ENCODE measurements at places on chromosomes 3 and 15. TPM values are rescaled to one million over a fixed set of nuclear protein-coding genes. Genes with fewer than 3 reads are reported as not detected.

Gene CCR3
- not detected for total RNA-seq

Gene HTR3E
- not detected for total RNA-seq

Gene CPNE9
- 0.41 TPM for total RNA-seq

Gene CYP1A2
- not detected for total RNA-seq

Gene UNC13C
- total RNA-seq = 18.8 TPM

Gene CILP
- 0.41 TPM for total RNA-seq

DNA sequence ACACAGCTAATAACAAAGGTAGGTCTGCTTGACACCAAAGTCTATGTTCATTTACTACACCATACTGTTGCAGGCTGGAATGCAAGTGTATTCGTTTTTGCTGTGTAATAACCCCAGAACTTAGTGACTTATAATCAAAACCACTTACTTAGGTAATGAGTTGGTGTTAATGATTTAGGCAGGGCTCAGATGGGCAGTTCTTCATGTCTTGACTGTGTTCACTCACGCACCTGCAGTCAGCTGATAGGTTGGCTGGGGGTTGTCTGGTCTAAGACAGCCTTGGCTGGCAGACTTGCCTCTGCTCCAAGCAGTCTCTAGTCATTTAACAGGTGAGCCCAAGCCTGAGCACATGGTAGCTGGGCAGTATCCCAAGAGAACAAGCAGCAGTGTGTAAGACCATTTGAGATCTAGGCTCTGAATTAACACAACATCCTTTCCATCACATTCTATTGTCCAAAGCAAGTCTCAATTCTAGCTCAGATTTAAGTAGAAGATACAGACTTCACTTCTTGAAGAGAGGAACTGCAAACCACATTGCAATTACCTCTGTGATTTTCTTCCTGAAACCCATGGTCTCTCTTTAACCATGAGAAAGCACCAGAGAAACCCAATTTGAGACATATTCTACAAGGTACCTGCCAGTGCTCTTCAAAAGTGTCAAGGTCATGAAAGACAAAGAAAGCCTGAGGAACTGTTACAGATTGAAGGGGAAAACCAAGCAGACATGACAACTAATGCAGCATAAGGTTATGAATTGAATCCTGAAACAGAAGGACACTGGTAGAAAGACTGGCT is 13.3 kb upstream of the DCLK3 start:
- DNase-seq = no peak

GRCh38 chr3:100993309-100993708 is at the start of gene ABI3BP:
Gene ABI3BP, minus strand, starts transcription at chr3:100993421. Its CDS starts 37 bp downstream, at chr3:100993384.
- peak; percentile 9 for DNase-seq

DNA sequence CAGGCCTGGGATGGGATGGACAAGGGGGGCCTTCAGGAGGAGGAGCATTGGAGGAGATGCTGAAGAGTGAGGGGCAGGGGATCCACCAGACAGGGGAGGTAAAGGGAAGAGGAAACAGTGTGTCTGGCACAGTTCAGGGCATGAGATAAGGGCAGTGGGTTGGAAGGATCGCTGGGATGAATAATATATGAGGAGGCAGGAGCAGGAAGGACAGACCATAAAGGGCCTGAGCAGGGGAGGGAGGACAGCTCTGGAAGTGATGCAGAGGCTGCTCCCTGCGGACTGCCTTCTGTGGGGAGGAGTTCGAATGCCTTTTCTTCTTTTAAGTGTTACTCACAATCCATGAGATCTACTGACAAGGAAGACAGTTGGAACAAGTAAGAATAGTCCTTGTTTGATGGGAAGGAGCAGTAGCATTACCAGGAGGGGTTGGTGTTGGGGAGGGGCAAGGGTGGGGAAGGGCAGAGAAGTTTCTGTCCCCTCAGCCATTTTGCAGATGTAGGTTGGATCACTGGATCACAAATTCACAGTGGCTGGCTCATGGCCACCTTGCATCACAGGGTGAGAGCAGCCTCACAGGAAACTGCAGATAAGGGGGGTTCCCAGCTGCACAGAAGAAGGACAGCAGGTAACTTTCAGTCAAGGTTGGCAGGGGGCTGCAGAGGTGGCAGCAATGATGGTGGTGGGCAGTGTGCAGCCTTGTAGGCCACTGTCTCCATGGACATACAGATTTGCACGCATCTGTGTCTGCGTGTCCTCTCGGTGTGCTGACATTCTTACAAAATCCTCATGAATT is 91.9 kb upstream of the SNRPN start:
- no peak for DNase-seq

DNA sequence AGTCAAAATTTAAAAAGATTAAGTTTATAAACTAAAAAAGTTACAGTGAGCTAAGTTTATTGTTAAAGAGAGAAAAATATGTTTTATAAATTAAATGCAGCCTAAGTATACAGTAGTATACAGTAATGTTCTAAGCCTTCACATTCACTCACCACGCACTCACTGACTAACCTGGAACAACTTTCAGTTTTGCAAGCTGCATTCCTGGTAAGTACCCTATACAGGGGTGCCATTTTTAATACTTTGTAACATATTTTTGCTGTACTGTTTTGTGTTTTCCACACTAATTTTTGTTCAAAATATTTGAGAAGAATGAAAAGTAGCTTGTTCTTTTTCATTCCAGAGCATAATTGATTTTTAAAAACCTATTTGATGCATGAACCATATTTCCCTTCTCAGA is 524.9 kb downstream of the RBMS3 start:
- no peak for DNase-seq

DNA sequence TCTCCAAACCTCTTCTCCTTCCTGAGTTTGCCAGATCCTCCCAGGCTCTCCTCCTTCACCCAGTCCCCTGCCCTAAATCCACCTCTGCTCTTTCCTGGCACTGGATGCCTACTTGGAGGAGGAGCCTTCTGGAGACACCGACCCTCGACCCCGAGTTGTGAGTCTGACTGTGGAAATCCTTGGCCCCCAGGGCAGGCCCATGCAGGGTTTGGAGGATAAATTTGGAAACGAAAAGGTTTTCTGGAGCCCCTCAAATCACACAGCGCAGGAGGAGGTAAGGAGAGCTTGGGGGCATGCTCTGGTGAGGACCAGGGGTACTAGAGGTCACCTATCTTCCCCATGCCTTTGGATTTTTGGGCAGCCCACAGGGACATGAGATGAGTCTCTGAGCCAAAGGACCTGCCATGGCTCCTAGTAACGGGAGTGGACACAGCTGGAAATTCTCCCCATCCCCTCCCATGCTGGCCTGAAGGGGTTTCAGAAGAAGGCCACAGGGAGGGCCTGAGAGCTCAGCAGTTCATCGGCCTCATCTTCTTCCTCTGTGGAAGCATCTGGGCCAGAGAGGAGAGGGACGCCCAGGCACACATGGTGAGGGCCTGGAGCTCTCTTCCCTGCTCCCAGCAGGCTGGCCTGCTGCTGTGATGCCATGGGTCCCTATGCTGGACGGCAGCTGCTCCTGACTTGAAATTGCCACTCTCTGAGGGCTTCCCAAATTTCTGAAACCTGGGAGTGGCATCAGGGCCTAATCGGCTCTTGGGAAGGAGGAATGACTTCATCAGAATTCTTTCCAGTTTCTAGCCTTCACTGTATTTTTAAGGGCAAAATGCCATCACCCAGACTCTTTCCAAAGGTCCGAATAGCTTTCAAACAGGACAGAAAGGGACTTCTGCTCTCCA is 68.6 kb upstream of the ITGA11 start:
- no peak for DNase-seq

- no peak for DNase-seq
Observed at GRCh38 chr3:87047852-87048251, 56.9 kb upstream of the VGLL3 start.

- no peak for DNase-seq
Observed at GRCh38 chr15:31366169-31366734, 39.6 kb downstream of the KLF13 start.

DNA sequence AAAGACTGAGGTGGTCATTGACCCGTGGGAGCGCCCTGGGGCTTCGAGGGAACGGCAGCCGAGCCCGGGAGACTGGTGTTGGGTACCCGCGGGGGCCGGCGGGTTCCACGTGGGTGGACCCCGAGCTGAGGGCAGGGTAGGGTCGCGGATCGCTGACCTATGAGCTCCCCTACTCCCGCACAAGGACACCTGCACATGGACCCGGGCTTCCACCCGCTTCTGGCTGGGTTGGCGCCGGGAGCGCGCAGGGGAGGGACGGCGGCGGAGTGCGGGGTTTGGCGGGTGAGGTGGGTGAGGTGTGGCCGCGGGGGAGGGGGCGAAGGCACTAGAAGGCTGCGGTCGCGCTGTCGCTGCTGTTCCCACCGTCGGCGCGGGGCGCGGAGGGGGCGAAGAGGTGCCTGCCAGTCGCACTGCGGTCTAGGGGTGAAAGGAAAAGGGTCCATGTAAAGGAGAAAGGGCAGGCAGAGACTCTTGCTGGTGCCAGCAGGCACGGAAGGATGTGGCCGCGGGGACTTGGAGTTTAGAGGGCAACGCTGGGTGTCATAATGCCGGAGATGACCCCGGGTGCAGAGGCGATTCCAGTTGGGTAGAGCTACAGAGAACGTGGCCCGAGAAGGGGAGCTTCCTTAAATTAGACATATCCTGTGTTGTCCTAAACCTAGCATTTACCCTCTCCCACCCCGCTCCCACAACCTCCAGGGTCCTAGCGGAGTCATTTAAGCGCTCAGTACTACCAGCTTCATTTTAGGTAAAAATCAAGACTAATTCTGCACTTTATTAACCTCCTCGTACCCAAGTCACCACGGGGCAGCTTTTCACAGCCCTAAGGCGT is 245.9 kb upstream of the TOPAZ1 start:
- DNase-seq = no peak

DNA sequence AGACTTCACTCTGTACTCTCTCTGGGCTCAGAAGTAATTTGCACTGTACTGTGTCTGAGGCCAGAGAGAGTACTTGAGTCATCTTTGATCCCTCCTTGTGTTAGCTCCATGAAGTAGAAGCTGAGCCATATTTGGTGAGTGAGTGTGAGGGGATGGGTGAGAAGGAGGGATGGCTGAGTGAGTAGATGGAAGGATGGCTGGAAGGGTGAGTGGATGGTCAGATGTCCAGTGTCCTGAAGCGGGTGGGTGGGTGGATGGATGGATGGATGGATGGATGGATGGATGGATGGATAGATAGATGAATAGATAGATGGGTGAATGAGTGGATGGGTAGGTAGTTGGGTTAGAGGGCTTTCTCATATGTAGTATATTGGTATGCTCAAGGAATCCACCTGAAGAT is 39.3 kb downstream of the FGD5 start:
- DNase-seq = no peak

GRCh38 chr15:72844067-72844466 is 60.5 kb upstream of the ADPGK start:
- DNase-seq = no peak

DNA sequence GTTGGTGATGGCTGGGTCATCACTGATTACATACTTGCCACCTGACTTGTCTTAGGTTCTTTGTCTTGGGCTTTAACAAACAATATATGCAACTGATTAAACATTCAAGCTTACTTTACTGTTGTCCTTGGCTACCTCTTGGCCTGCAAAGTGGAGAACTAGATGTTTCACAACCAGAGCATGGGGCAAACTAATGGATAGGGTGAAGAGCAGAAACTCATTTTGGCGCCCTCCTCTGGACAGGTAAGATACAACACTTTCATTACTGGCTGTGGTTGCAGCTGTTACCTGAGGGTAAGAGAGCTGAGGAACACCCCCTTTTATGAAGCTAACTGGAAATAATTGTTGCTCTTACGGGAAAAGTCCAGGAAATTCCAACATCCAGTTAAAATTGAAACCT is 262.1 kb downstream of the NAALADL2 start:
- no peak for DNase-seq

DNA sequence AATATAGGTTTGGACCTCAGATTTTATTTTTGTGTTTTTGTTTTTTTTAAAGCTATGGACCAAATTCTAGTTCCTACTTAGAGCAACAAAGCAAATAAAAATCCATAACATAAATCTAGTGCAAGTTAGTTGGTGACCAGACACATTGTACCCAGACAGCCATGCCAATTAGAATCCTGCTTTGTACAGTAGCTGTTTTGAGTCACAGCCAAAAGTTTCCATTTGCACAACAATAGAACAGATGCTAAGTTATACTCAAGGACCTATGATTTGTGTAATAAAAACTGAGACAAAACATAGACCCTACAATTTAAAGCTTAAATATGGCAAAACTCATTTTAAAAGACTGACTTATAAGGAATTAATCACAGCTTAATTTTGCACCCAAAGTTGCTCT is 513.1 kb upstream of the CBLB start:
- no peak for DNase-seq

GRCh38 chr3:104101736-104102135 is 1265.0 kb upstream of the ALCAM start:
- DNase-seq = no peak

DNA sequence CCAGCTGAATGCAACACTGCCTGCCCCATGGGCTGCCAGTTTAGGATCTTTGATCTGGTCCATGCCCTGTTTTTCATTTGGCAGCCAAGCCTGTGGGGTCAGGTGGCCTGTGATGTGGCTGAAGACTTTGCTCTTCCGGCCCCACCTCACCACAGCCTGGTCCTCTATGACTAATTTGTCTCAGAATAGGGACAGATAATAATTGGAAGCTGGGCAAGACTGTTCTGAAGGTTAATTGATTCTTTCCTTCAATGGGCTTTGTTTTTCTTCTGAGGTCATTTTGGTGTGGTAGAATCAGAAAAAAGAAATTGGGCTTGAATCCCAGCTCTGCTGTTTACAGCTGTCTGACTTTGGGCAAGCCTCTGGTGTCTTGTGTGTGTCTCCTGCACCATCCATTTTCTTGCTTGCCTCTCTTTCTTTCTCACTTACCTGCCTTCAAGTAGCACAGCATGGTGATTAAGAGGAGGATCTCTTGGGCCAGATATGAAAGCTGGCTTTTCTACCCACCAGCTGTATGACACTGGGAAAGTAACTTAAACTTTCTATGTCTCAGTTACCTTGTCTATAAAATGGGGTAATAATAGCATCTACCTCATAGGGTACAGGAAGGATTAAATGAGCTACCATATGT is 24.2 kb downstream of the ABHD2 start:
- no peak for DNase-seq

Measured in frontal cortex (tissue), 4 donors.